ENCODE measurements at places on chromosomes 11 and 22.
A peak's percentile ranks its signal among the peaks of the same experiment; 100 is the strongest.

- no peak for DNase-seq
These were observed 14.2 kb upstream of the CCDC89 start for GRCh38 chr11:85699957-85700741.

- no peak for DNase-seq
These were observed 15.9 kb downstream of the PDGFD start for GRCh38 chr11:104148074-104148473.

- no peak for DNase-seq
These were observed 26.1 kb downstream of the SERGEF start for GRCh38 chr11:17986711-17987220.

- no peak for DNase-seq
These were observed 929.5 kb upstream of the CCDC90B start for GRCh38 chr11:84215672-84216071.

DNA sequence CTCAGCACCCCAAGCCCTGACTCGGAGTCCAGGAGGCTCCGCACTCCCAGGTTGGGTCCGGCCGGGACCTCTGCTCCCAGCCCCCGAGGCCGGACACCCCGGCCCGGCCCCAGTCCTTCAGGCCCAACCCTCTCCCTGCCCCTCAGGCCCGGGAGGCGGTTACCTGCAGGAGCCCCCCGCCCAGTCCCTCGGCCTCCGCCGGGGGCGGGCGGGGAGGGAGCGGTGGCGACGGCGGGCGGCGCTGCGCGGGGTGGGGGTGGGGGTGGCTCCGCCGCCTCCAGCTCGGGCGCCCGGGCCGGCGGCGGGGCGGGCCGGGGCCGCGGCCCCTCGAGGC lies 310 bp downstream of the TCF20 start:
- peak; percentile 51 for DNase-seq

DNA sequence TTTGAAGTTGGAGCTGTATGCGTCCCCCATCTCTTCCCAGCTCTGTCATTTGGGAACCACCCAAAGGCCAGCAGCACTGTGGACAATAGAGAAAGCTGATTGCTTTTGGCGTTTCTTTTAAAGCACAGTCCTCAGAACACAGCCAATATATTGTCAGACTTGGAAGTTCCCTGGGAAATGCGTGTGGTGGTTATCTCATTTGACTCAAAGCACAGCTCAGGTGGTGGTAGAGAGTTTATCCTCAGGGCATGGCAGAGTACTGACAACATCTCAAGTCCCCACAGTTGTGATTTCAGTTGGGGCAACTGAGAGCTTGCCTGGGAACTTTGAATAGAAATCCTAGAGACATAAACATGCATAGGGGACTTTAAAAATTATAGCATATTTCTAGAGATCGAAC lies 601.3 kb downstream of the ETS1 start:
- no peak for DNase-seq

DNA sequence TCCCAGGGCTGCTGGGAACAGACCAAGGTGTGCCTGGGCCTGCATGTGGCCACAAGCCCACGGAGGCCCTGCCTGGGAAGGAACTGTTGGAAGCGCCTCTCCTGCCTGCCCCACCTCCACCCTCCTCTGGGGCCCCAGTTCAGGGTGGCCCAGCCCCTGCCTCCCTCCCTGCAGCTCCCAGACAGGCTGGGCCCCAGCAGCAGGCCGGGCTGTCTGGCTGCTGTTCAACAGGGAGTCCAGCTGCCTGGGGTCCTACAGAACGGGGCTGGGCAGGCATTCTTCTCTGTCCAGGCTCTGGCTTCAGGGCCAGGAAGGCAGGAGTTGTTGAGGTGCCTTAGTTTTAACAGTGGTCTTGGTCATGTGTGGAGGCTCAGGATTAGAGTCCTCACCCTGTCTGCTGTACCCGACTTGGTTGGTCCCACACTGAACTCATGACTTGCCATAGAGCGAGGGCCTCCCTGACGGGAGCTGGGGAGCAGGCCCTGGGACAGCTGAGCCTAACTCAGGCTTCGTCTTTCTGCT lies 11.8 kb downstream of the PRDM11 start:
- DNase-seq, result peak; percentile 81

DNA sequence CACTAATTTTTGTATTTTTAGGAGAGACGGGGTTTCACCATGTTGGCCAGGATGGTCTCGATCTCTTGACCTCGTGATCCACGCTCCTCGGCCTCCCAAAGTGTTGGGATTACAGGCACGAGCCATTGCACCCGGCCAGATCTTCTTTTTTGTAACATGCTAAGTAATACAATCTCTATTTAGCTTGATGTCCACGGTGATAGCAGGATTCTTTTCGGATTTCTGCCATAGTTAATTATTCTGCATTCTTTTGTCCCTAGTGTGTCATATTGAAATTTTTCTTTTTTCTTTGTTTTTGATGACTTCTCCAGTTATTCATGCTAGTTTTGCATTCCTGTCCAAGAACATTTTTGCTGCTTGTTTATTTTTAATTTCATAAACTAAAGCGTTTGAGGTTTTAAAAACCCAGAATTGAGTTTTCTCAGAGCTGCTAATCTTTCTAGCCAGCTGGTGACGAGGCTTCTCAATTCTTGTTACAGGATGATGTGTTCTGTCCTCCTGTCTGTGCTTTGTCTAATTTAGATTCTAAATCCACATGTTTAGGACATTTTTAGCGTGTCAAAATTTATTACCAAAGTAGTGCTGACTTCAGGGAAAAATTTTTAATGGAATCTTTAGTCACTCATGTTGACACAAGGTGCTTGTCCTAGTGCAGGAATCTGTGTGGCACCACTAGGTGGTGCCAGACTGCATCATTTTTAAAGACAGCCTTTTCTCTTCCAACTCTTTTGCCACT lies 21.8 kb downstream of the NF2 start:
- no peak for DNase-seq

DNA sequence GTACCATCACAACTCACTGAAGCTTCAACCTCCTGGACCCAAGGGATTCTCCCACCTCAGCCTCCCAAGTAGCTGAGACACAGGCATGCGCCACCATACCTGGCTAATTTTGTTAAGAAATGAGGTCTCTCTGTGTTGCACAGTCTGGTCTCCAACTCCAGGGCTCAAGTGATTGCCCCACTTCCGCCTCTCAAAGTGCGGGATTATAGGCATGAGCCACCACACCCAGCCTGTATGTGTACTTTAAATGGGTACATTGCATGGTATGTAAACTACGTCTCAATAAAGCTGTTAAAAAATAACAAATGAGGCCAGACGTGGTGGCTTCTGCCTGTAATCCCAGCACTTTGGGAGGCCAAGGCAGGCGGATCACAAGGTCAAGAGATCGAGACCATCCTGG lies 36.2 kb upstream of the DDX6 start:
- DNase-seq, result no peak

DNA sequence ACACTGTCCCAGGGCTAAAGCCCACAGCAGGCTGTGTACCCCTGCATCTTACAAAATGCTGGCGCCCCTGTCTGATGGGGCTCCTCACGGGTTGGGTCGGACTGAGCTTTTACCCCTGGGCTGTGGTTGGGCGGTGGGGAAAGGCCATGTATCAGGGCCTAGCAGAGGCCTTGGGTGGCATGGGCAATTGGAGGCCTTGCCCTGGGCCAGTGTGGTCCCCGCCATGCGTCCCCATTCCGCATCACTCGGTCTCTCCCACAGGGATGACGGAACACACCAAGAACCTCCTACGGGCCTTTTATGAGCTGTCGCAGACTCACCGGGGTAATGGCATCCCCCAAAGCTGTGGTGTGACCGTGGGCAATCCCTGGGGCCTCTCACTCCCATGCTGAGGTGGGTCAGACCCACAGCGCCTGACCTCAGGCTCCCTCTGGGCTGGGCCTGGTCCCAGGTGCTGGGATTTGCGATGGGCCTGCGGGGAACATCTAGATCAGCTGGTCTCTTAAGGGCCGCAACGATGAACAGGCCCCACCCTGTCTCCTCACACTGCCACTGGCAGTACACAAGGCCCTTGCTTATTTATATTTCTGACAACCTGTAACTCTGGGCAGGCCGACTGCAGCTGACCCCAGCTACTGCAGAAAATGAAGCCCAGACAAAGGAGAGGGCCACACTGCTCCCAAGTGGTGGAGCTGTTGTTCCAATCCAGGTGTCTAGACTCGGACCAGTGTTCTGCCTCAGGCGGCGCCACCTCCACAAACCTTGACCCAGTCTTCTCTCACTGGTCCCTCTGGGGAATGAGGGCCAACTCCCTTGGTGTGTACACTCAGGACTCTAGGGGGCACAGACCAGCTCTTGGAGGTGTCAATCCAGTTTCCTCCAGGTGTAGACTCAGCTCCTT lies 12.3 kb downstream of the SLC16A8 start:
- DNase-seq, result peak; percentile 29

GRCh38 chr11:123093739-123094138 lies 31.8 kb upstream of the HSPA8 start:
- no peak for DNase-seq

GRCh38 chr11:40642284-40642683 lies 817.2 kb downstream of the LRRC4C start:
- no peak for DNase-seq

DNA sequence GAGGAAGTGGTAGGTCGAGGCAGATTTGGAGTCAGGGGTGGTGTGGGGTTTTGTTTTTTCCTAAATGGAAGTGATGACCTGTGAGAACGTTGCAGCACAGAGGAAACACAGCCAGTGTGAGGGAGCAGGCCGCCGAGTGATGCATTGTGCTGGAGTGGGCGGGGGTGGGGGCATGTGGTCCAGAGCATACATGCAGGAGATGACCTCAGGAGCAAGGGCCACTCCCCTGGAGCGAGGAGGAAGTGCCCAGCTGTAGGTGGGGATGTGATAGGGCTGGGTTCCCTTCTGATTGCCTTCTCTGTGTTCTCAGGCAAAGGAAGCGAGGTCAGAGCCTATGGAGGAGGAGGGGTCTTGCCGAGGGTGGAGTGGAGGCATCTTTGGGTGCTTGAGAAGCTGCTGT lies 81.4 kb downstream of the PPP6R3 start:
- DNase-seq, result no peak

GRCh38 chr11:57787006-57787604 lies 25.5 kb downstream of the CTNND1 start:
- no peak for DNase-seq

GRCh38 chr11:17413414-17414316 lies 25.2 kb upstream of the KCNJ11 start:
- no peak for DNase-seq

DNA sequence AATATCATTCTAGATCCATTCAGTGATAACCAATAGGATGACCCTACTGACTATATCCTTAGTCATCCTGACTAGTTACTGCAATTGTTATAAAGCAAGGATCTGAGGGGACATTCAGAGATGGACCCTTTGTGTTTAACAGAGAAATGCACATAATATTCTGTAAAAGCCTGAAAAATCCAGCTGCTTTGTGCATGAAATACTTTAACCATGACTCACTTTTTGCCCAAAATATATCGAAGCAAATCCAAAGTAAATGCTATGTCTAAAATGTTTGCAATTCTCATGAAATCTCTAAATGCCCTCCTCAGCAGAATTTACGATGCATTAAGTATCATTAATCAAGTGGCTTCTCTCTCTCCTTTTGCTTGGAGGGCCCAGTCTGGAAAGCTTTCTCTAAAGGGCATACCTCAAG lies 178.8 kb upstream of the MTMR2 start:
- no peak for DNase-seq

DNA sequence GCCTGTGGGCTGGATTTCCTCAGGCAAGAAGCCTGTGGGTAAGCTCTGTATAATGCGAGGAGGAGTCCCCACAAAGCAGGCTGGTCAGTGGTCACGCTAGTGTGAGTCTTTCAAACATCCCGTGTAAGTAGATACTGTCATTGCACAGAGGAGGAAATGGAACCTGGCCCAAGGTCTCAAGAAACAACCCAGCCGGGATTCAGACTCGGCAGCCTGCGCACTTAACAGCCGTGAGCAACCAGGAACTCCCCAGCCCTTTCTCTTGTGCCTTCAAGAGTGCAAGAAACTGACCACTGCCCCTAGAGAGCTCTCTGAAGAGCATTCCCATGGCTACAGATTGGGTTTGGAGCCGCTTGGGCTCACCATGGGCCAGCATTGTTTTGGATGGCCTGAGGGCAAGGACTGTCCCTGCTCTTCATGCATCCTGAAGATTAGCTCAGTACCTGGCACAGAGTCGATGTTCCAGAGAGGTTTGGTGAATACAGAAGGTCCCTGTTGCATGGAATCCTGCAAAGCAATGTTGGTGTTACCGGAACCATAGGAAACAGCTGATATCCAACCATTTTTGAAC lies 6.0 kb downstream of the MPST start:
- no peak for DNase-seq
